ENCODE measurements at places on chromosomes 16 and 17.

- peak; percentile 73 for DNase-seq
These were observed 108.5 kb upstream of the XYLT1 start for GRCh38 chr16:17578981-17579874.

- no peak for DNase-seq
These were observed 8.5 kb downstream of the REXO5 start for GRCh38 chr16:20814784-20815183.

- no peak for DNase-seq
These were observed 28.3 kb upstream of the MYH10 start for GRCh38 chr17:8658810-8659209.

DNA sequence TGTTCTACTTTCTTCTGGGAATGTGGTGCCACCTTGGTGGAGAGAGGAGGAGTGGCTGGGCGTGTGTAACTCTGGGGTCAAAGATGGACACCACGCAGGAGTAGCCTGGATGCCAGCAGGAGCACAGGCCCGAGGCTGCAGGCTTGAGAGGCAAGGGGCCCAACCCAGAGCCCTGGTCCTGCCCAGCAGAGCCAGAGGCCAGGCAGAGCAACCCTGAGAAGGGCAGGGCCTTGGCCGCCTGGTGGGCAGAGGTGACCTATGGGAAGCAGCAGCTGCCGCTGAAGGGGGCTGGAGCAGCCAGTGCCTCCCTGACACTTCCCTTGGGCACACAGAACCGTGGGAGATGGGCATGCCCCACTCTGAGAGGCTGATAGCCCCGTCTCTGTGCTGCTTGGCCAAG lies 18.0 kb upstream of the CPSF4L start:
- no peak for DNase-seq

DNA sequence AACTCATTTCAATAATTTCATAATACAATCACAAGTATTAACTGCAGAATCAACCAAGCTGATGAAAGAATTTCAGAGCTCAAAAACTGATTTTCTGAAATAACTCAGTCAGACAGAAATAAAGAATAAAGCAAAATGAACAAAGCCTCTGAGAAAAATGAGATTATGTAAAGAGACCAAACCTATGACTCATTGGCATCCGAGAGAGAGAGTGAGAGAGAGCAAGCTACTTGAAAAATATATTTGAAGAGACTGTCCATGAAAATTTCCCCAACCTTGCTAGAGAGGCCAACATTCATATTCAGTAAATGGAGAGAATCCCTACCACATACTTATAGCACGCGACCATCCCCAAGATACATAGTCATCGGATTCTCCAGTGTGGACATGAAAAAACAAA lies 1376.4 kb downstream of the CDH11 start:
- no peak for DNase-seq

DNA sequence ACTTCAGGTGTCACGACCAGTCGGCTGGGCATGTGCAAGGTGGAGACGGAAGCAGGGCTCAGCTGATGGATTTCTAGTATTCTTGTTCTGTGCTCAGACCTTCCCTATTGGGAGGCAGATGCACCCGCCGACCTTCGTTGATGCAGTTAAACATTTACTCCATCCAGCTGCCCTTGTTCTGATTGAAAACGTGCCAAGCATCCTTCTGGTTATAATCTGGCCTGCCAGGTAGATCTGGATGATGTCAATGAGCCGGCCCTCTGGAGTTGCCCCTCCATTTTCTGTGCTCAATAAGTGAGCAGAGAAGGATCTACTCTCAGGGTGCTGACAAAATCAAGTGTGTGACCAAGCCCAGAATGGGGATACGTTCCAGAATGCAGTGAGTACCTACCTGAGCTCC lies 38.3 kb downstream of the CCDC182 start:
- DNase-seq: no peak

DNA sequence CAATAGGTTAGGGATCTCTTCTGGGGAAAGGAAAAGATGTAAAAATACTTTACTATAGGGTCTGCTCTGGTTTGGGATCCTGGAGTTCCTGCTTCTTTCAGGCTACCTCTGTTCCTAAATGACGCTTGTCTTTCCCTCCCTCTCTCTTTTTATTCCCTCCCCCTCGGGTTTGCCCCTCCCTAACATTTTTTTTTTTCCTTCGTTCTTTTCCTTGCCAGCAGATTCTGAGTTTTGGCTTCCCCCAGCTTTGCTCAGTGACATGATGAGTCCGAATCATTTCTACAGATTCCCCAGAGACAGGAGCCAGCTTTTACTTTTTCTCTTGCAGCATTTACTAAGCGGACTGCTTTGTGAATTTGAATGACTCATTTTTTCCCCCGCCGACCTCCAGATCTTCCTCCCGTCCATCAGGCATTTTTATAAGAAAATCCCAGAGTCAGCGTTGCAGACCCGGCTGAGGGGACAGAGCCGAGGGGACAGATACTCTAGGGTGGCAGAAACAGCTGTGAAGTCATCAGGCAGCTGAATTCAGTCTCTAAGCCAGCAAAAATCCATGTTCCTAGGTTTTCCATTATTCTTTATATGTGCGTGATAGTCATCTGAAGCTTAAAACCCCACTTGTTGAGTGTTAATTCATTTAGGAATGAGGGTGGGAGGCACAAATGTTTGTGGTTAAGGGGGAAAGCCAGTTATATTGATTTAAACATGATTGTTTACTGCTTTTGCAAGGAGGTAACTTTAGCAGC lies at the start of gene TMEM100:
Gene TMEM100 (minus strand): TSS at position 123 of the 746 bp plus-strand sequence. CDS start 1,794 bp downstream, outside the sequence.
- DNase-seq: no peak

DNA sequence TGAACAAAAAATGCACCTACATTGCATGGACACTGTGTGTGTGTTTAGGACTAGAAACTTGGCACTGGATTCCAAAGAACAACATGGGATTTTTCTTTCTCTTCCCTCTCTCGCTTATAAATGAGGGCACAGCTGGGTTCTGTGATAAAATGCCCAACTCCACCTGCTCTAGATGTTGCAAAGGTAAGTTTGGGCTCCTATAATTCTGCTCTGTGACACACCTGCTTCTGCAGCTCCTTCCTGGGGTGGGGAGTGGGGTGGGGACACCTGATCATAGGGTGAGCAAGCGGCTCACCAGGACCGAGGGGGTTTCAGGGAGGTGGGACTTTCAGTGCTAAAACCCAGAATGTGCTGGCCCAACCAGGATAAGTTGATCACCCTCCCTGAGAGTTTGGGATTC lies 104.3 kb downstream of the AXIN2 start:
- DNase-seq: no peak

GRCh38 chr16:82628088-82628423 lies 1.3 kb downstream of the CDH13 start:
- no peak for DNase-seq

DNA sequence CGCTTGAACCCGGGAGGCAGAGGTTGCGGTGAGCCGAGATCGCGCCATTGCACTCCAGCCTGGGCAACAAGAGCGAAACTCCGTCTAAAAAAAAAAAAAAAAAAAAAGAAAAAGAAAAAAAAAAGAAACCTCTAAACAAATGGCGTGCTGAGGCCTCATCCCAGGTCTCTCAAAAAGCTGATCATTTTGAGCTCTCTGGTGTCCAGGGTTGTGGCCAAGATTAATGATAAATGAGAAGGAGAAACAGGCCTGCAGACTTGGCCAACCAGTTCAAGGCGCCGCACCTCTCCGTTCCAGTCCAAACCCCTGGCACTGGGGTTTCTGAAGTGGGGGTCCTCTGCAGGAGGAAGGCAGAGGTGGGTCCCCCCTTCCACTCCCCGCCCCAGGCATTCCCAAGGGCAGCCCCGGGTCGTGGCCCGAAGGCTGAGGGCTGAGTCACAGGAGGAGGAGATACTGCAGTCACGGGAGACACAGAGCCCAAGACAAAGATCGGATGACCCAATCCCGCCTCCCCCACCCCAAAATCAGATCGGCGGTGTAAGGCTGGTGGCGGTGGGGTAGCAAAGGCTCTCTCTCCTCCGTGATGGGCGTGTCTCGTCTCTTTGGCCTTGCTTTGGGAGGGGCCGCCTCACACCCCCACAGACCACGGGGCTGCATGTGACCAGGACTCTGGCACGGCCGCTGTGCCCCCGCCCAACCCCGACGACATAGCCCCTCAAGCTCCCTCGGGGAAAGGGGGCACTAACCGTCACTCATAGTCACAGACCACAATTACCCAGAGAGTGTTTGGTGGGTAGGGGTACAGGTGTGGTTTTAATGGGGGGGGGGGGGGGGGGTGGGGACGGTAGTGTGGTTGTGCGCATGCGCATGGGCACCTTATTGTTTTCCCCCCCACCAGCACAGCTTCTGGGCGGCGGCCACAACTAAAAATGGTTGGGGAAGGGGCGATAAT lies 1.1 kb downstream of the VAT1 start:
- DNase-seq: peak; percentile 52

GRCh38 chr16:64074706-64075105 lies 1047.2 kb downstream of the CDH11 start:
- DNase-seq: no peak

GRCh38 chr17:79657036-79657435 lies 46.2 kb upstream of the RBFOX3 start:
- no peak for DNase-seq

DNA sequence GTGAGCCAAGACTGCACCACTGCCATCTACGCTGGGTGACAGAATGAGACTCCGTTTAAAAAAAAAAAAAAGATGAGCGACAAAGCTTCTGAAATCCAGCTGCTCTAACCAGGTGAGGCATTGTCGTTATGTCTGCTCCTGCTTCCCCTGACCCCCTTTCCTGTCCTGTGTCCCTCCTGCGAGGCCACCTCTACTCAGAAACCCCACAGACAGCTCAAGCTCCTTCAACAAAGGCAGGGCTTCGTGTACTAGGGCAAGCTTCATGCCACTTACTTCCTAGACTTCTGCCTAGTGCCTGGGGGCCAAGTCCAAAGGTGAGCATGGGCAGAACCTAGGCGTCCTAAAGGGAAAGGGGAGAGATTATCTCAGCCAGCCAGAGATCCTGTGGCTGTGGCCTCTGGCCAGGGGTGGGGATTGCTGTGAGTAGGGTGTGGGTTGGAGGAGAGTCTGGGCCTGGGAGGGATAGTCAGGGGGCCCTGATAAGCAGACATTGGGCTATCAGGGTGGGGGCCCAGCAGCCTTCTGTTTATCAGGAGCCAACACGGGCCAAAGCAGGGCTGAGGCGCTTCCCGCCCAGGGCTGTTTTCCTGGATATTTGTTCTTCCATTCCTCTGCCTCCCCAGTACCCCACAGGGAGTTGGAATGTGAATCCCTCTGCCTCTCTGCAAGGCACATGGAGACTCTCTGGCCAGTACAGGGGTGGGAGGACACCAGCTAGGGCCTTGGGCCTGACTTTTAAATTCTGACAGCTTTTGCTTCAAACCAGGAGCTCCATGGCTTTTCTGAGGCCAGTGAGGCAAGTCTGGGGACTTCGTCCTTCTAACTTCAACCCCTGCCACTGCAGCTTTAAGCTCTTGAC lies 10.4 kb downstream of the ERAL1 start:
- no peak for DNase-seq

DNA sequence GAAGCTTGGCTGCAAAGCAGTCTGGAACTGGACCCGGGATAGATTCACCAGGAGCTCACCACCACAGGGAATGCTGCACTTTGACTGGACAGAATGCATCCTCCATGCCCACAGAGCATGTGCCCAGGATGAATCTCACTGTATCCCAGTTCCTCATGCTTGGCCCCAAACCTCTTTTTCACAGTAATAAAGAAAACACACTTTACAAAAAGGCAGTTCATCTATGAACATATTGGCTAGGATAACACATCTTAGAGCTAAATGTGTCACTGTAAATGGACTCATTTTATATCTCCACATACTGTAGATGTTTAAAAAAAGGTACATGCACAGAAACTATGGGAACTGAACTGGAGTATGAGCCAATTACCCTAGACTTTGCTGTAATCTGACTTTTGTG lies 266.9 kb downstream of the TOX3 start:
- no peak for DNase-seq

- no peak for DNase-seq
These were observed 6.7 kb upstream of the ZDHHC1 start for GRCh38 chr16:67423015-67423414.

GRCh38 chr16:19228575-19228974 lies 57.0 kb upstream of the CLEC19A start:
- no peak for DNase-seq

DNA sequence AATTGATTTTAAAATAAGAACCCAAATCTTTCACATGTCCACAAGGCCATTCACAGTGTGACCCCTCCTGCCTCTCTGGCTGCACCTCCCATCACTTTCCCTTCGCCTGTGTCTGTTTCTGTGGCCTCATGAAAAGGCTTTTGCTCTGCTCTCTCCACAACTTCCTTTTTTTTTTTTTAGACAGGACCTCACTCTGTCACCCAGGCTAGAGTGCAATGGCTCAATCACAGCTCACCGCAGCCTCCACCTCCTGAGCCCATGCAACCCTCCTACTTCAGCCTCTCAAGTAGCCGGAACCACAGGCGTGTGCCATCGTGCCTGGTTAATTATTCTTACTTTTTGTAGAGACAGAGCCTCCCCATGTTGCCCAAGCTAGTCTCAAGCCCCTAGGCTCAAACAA lies 197.1 kb downstream of the ABCC12 start:
- no peak for DNase-seq

- no peak for DNase-seq
These were observed 57.2 kb downstream of the SDK2 start for GRCh38 chr17:73586921-73587602.

DNA sequence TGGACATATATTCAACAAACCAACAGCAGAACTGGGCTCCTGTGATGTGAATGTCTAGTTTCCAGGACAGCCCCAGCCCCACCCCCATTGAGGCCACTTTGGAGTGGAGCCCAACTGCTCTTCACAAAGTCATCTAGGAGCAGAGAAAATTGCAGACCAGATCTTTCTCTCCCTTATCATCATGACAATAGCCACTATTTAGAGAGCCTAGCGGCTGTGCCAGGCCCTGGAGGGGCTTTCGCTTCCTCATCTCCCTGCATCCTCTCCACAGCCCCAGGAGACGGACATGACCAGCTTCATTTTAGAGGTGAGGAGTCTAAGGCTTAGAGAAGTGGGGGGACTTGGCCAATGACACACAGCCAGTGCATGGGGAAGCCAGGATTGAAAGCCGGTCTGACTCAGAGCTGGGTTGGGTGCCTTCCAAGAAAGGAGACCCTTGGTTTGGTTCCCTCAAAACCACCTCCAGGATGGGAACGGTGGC lies 1.4 kb downstream of the PRSS8 start:
- no peak for DNase-seq

DNA sequence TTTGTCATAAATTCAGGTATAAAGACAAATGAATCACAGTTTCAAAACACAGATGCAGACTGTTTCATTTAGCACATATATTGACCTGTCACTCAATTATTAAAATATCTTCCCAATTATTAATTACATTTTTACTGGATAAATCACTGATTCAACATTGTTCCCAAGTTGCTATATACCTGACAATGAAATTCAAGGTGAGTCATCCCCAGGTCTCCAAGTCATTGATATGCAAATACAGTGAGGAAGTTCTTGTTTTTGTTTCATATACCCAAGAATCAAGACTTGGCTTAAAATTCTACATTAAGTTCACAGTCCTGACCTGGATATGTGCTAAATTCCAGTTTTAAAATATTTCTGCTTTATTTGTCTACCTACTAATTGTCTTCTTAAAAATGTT lies 599.3 kb upstream of the PSMD7 start:
- no peak for DNase-seq

Data from NAMALWA (cell line).